ENCODE measurements at places on chromosomes 16 and 17. TPM values are rescaled to one million over a fixed set of nuclear protein-coding genes. Genes with fewer than 3 reads are reported as not detected.
A peak's percentile ranks its signal among the peaks of the same experiment; 100 is the strongest.

- H3K36me3 ChIP-seq = peaks cover 6% of the 10 kb centered on the region
- H3K27me3 ChIP-seq = no peaks in the 10 kb centered on the region
- H3K4me1 ChIP-seq = peaks cover 21% of the 10 kb centered on the region
- no peak overlapping the region for H3K27ac ChIP-seq
These were observed 7.2 kb downstream of the SOCS7 start for GRCh38 chr17:38358586-38359513.

DNA sequence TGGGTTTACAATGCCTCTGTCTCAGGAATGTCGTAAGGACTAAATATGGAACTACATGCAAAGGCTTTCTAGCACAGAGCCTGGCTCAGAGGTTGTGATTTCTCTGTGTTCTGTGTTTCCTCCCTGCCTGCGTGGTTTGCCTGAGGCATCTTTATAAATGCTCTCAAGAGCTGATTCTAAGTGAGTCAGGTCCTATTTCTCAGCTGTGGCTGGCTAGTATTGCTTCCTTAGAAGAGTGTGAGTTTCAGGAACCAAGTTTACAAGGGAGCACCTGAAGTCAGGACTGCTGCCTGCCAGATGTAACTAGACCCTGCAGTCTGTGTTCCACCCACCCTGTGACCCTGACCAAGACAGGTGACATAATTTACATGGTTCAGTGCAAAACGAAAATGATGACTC is 8.0 kb upstream of the CCL1 start:
- peak overlapping the region; percentile 36 for H3K27ac ChIP-seq
- H3K4me1 ChIP-seq = peaks cover 59% of the 10 kb centered on the region
- no peak overlapping the region for H3K4me3 ChIP-seq
- DNase-seq = no peak
- H3K36me3 ChIP-seq = no peaks in the 10 kb centered on the region

GRCh38 chr17:17749025-17749772 is 67.9 kb downstream of the RAI1 start:
- peaks cover 35% of the 10 kb centered on the region for H3K4me1 ChIP-seq
- no peak for DNase-seq
- H3K27ac ChIP-seq = peak overlapping the region; percentile 58
- H3K36me3 ChIP-seq = no peaks in the 10 kb centered on the region
- H3K27me3 ChIP-seq = no peaks in the 10 kb centered on the region

GRCh38 chr17:46166692-46167249 is 26.5 kb downstream of the KANSL1 start:
- peak overlapping the region; percentile 30 for H3K27ac ChIP-seq
- peaks cover 72% of the 10 kb centered on the region for H3K36me3 ChIP-seq
- H3K27me3 ChIP-seq = no peaks in the 10 kb centered on the region
- DNase-seq = no peak
- H3K4me1 ChIP-seq = peaks cover 48% of the 10 kb centered on the region

DNA sequence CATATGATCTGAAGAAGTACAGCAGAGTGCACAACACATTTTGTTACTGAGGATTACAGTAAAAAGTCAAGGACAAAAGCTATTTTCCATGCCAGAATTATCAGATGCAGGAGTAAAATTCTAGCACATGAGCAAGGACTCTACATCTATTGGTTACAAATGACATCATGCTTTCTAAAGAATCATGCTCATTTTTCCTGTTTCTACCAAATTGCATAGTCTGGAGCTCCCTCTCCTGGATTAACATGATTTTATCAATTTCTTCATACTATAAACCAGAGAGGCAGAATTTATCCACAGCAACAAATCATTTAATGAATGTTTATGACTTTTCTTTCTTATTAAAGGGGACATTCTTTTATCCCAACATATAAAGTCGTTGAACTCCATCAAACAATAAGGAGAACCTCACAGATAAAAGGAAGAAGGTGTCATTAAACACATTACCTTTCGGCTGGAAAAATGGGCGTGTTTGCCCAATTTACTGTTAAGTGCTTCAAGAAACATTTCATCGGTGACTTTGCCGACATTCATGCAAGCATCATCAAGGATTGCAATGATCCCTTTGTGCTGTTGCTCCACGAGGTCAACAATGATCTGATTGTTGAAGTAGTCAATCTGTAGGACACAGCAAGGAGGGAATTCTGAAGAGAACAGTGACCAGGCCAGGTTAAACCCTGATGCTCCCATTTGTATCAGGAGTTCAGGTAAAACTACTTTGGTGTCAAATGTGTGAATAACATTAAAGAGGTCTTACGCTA is 121.7 kb downstream of the MYO1D start:
- H3K36me3 ChIP-seq = peaks cover 4% of the 10 kb centered on the region
- DNase-seq = no peak
- no peak overlapping the region for H3K4me3 ChIP-seq
- peaks cover 23% of the 10 kb centered on the region for H3K4me1 ChIP-seq
- no peaks in the 10 kb centered on the region for H3K27me3 ChIP-seq

The ANKRD40CL gene
- not detected for total RNA-seq

GRCh38 chr17:16969931-16970906 is 1.7 kb downstream of the TNFRSF13B start:
- H3K4me1 ChIP-seq = no peaks in the 10 kb centered on the region
- peaks cover 14% of the 10 kb centered on the region for H3K27me3 ChIP-seq
- H3K36me3 ChIP-seq = no peaks in the 10 kb centered on the region
- no peak overlapping the region for H3K27ac ChIP-seq

The PMP22 gene
- total RNA-seq = 1.2 TPM

All from activated T-helper 2 cell treated with anti-CD3 and anti-CD28 coated beads, Interferon-gamma antibody, Interleukin-2, Interleukin-4, amounts not matched to agents 10 μg/mL and 5 μg/mL and 100 μg/mL, durations not matched to agents 14 hours and 24 hours and 36 hours (primary cell).